ENCODE measurements at places on chromosomes 11 and 22.
A peak's percentile ranks its signal among the peaks of the same experiment; 100 is the strongest.

DNA sequence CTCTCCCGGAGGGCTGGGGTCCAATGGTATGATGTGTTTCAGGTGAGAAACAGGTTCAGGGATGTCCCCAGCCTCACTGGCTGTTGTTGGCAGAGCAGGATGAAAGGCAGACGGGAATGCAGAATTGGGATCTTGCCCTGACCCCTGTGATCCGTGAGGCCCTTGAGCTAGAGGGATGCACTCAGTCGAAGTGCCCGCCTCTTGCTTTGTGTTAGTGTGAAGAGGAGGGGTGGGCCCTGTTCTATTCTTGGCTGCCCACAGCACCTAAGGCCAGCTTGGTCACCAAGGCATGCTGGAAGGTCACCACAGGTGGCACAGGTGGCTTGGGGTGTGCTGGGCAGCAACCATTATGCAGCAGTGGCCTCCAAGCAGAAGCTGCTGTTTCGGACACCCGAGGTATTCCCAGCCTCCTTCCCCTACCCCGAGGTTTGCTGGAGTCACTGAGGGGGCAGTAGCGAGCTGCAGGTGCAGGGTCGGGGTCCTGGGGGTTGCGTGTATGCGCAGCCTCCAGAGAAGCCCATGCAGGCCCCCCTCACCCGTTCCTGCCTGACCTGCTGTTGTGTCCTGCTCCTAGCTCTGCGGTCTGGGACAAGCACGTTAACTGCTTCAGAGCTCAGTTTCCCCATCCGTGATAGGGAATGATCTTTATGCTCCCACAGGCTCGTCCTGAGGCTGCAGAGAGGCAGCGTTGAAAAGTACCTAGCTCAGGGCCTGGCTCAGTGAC is 13.0 kb downstream of the LRP5 start:
- no peak for DNase-seq

DNA sequence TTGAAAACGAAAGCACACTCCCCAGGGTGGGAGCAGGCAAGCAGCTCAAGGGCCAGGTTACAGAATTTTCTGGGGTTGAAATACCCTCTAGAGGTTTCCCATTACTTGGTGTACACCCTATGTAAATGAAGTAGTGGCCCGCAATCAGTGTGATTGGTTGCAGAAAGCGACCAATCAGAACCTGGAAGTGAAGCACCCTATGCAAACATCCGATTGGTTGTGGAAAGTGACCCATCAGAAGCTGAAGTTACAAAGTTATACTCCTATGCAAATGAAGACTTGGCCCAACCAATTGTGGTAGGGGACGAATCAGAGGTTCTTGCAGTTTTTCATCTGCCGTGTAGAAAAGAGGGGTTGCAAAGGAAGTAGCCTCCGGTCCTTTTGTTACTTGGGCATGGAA is 19.2 kb downstream of the PRR5 start:
- no peak for DNase-seq

GRCh38 chr11:47378010-47378835 is at the start of gene SPI1:
Gene SPI1 (minus strand): TSS chr11:47378547. CDS start chr11:47378353, 194 bp downstream.
- no peak for DNase-seq

- DNase-seq = no peak
Measured at GRCh38 chr11:44673688-44674087, 53.1 kb upstream of the TSPAN18 start.

DNA sequence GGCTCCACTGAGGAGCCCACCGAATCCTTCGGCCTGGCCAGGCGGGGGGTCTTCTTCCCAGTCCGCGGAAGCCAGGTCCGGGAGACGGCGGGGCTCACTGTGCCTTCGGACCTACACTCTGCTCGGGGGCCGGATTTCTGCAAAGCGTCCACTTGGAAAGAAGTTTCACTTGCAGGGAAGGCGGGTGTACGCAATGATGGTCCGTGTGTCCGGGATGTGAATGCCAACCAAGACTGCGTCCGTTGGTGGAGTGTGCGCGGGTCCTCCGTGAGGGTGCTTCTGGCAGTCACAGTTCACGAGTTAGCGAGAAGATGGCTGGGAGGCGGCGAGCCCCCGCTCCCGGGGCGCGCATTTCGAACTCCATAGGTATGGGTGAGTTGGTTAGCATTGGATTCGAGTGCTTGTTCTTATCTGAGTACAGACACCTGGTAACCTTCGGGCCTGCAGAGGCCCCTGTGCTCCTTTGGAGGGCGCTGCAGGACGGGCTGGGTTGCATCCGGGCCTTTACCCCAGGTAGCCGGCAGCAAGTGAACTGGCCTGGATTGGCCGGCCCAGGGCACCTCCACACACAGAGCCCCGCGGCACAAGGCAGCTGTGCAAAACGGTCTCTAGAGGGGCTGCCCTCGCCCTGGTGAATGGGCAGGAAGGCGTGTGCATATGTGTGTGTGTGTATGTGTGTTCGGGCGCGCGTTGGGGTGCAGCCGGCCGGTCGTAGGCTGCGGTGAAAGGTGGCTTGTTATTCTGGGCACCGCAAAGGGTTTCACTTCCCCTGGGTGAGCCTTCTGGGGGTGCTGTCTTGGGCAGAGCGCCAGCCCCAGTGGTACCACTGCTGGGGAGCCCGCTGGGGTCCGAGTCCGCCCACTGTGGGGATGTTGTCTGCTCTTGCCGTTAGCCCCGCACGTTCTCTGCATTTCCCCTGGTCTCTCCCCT is 13.3 kb upstream of the CYP2R1 start:
- peak; percentile 70 for DNase-seq

DNA sequence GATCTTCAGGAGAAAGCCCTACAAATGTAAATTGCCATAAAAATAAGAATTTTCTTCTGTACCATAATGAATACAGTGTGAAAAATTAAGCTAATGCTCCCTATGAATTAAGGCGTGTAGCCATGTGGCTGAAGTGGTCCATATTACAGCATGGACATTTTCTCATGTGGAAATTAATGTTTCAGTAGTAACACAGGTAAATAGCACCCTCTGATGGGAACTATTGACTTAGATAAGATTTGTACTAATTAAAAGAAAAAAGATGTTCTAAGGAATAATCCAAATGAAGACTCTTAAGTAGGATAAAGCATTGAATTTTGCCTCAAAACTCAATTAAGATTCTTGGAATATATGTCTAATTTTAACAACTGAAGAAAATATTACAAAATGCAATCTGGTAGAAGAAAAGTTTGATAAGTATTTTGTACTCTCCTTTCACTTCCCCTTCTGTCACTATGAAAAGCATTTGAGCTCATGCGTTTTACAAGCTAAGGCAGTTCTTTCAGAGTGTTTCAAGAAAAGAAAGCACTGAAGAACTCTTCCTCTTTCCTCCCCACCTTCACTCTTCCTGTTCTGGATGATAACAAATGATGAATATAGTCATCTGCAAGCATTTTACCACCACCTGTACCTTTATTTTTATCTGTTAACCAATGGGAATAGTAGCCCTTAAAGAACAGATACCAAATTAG is 9.9 kb upstream of the OR8D2 start:
- no peak for DNase-seq

- DNase-seq = no peak
Measured at GRCh38 chr22:43504666-43505261, 93.0 kb downstream of the MPPED1 start.

- no peak for DNase-seq
Measured at GRCh38 chr11:102108734-102109440, 1.4 kb upstream of the YAP1 start.

DNA sequence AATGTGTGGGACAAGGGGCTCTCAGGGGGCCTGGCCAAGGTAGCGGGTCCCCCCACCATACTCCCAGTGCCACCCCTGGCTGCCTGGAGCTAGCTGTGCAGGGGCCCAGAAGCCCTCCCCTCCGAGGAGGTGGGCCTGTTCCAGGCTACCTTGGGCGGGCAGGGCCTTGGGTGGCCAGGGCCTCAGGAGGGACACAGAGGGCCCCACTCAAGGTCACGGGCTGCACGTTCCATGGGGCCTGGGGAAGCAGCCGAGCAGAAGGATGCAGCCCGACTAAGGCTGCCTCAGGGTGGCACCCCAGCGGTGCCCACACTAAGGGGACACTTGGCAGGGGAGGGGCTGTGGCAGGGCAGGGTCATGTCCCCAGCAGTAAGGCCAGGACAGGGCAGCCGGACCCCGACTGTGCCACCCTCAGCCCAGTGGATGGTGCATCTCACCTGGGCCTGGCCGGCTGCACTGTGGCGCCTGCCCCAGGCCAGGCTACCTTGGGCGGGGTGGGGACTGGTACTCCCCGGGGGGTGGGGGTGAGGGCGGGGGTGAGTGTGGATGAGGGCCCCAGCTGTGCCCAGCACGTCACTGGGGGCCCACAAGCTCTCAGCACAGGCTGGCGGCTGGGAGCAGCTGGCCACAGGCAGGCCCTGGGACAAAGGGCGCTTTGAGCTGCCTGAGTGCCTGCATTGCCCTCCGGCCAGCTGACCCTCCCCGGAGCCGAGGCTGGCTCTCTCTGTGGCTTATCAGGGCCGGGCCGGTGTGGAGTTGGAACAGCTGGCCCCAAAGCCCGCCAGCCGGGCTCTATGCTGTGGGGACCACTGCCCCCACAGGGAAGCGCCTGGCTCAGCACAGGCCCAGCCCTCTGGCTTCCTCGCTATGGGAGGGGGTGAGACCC is 117.1 kb downstream of the KCNQ1 start:
- no peak for DNase-seq

All from activated T-cell treated with anti-CD3 and anti-CD28 coated beads for 48 hours (primary cell).